ENCODE measurements at places on chromosomes 6 and 20.

GRCh38 chr6:136079701-136080565 lies 170.2 kb downstream of the MTFR2 start:
- DNase-seq = no peak

DNA sequence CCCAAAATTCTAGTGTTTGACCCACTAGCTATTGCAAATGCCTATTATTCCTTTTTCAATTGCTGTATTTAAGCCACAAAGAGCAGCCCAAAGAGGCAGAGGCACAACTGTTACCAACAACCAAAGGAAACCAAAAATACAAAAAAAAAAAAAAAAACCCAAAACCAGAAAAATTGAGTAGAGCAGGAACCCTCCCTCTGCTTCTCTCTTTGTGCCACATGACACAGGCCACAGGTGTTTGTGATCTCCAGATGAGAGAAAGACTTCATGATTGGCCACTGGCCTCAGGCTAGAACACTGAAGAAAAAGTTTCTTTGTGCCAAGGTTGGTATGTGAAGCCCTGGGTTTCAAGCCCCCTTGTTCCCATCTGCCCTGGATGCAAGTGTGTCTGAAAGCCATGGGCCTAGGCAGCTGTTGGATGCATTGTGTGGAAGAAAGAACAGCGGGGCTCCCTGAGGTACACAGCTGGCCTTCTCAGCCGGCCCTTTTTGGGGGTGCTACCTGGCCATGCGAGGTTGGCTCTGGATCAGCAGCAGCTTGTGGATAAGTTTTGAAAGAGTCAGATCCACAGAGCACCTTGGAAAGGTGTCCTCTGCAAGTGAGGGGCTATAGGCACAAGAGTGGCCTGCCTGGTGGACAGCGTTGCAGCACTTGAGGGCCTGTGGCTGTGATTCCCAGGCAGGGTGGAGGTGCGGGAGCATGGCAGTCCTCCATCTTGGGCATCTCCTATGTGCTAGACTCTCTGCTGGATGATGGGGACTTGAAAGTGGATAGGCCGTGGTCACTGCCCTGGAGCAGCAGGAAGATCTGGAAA lies 204.5 kb downstream of the ZDHHC14 start:
- DNase-seq = no peak

DNA sequence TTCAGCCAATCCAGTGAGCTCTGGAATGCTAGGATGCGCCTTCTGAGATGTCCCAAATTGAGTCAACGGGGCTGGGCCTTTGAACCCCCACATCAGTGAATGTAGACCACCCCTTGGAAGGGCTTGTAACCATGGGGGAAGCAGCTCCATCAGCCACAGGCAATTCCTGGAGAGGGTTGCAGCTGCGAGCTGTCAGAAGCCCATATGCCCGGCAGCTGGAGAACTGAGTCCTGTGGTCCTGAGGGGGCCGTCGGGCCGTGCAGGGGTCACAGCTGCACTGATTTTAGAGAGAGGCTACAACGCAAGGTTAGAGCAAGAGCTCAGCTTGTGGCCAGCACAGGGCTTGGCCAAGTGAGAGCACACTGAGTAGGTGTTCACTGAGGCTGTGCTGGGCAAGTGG lies 121.3 kb downstream of the TOX2 start:
- no peak for DNase-seq

GRCh38 chr6:106522562-106523250 lies 106.6 kb downstream of the RTN4IP1 start:
- no peak for DNase-seq

GRCh38 chr20:25280051-25280573 lies 32.2 kb downstream of the PYGB start:
- DNase-seq = no peak

DNA sequence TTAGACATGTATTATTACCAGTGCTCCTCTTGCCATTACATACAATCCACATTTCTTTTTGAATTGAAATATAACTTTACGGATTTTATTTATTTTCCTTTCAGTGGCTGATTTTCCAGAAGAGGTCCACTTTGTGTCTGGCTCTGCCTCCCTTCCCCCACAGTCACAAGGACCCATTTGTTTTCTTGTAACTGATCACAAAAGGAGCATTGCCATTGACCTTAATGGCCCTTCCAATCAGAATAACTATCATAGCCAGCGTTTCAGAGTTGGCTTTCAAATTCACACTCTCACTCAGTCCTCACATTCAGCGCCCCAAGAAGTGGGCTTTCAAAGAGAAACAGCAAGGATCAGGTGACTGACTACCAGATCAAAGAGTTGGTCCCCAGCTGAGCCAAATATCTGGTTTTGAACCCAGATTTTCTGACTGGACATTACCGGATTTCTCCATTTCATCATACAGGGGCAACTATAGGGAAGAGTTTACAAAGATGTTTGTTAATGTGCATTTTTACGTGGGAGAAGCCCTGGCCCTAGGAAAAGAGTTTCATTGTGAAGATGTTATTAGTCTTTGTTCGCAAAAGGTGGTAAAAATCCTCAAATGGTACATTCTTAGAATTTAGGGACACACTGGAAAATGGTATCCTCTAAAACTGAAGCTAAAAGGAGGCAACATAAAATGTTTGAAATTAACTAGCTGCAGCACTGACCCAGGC lies 2.0 kb upstream of the SLC22A23 start:
- no peak for DNase-seq

- DNase-seq = no peak
These were observed 51.0 kb upstream of the ADGRF1 start for GRCh38 chr6:47093169-47093568.

GRCh38 chr20:33894798-33895197 lies 83.7 kb downstream of the CHMP4B start:
- no peak for DNase-seq

- no peak for DNase-seq
These were observed 56.9 kb downstream of the IRF4 start for GRCh38 chr6:448296-449056.

GRCh38 chr20:24668791-24669190 lies 199.4 kb downstream of the SYNDIG1 start:
- DNase-seq = no peak

DNA sequence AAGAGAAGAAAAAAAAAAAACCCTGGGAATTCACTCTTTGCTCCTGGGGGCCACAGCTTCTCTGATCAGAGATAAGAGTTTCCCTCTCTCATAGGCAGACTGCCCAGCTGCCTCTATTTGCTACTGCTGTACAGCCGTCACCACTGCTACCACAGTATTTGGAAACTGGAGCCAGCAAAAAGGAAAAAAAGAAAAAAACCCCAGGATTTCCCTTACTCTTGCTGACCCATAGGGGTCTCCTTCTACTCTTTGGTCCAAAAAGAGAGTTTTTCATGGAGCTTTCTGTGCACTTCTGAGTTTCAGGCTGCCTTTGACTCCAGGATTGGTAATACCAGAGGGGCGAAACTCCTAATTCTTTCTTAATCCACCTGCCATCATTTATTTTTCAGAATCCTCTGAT lies 89.7 kb downstream of the MDGA1 start:
- DNase-seq = no peak

- no peak for DNase-seq
These were observed 170.9 kb downstream of the GJA10 start for GRCh38 chr6:90065173-90065572.

GRCh38 chr6:99030915-99031314 lies 83.2 kb upstream of the FBXL4 start:
- no peak for DNase-seq

- DNase-seq = no peak
These were observed 194.3 kb upstream of the MARCKS start for GRCh38 chr6:113662688-113663333.

DNA sequence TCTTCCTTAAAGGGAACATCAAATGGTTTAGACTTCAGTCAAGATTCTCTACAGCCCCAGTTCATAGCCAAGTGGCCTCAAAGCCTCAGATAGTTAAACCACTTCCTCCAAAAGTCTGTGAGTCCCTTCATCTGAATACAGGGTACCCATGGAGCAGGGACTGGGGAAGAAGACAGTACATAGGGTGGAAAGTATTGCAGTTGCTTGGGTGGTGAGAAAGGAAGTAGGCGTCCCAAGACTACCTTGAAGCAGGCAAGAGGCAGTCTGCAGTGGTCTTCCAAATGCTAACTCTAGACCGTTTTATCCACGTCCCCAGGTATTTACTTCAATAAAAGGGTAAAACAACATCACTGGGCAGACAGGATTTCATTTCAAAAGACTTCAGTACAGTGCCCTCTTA lies 2.0 kb downstream of the FYN start:
- no peak for DNase-seq

DNA sequence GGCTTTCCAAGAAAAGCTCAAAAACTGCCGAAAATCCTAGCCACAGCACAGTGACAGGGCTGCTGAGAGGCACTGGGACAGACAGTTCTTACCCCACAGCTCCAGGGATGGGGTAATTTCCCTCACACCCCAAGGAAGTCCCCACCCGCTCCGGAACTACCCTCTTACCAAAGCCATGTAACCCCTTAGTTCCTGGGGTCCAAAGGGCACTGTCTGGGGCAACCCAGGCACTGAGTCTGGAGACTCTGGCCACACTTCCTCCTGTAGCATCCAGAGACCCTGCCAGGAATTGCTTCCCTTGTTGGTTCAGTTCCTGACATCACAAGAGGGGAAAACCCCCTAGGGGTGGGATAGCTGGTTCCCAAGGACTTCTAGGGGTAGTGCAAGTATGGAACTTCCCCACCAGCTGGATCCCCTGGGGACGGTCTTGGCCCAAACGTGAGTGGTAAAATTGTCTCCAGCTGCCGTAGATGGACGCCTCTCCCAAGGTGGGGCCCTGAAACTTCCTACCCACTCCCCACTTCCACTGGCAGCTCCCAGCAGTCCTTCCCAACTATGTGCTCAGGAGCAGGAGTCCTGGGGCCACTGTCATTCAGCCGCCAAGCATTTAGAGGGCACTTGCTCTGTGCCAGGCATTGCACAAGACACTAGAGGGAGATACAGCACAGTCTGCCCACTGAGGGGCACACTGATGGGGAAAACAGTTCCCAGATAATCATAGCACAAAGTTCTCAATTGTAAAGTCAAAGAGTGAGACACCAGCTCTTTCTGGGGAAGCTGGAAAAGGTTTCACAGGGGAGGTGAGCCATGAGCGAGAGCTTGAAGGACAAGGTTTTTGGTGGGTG lies 17.2 kb upstream of the HCK start:
- no peak for DNase-seq

DNA sequence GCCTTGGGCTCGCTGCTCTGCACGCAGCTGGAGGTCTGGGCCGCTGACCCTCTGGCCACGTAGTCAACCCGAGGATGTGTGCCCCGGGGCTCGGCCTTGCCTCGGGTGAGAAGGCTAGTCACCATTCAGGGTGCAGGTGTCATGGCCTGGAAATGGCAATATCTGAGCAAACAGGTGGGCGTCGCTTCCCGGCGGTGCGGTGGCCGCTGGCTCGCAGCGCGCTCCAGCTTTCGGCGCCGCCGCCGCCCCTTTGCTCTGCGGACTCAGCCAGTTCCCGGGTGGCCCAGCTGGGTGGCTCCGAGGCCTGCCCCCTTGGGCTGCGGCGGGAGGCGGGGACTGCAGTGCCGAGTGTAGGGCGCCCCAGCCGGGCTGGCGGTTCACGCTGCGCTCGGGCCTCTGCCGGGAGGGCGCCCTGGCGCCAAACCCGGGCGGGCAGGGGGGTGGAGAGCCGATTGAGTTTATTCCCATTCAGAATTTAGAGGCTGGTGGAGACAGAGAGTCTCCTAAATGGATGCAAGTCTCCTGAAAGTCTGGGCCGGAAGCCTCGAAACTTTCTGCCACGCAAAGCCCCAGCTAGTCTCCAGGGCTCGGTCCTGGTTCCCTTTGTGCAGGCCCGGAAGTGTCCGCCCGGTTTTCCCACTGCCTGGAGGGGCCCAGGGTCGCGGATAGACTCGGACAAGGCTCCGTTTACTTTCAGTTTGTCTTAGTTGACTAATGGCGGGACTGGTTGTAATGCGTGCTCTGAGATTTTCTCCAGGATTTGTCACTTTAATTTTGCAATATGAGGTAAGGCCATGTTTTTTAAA lies 11.3 kb upstream of the TFAP2A start:
- DNase-seq = no peak

GRCh38 chr6:21190701-21191100 lies 402.9 kb upstream of the SOX4 start:
- no peak for DNase-seq

DNA sequence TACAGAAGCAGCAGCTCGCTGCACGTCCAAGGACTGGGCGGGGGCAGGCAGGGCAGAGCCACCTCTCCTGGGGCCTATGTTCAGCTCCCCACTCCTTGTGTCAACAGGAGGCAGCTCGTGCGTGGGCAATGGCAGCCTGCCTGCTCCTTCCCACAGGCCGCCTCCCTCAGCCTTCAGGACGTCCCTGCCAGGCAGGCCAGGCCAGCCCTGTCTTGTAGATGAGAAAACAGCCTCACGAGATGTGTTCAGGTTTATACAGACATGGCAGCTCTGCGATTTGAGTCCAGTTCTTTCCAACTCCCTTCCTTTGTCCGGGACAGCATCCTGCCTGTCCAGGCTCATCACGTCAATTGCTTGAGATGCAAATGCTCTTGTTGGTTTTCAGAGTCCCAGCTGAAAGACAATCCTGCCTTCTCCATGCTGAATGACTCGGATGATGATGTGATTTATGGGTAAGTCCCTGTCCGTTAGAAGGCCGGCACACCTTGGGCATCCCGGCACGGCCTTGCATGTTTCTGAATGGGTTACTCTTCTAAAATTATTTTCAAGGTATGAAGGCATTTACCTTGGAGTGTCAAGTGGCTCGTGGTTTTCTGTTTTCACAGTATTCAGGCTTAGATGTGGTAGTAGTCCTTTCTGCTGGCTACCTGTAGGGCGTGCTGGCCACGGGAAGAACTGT lies 13.5 kb downstream of the DYNLT1 start:
- no peak for DNase-seq

DNA sequence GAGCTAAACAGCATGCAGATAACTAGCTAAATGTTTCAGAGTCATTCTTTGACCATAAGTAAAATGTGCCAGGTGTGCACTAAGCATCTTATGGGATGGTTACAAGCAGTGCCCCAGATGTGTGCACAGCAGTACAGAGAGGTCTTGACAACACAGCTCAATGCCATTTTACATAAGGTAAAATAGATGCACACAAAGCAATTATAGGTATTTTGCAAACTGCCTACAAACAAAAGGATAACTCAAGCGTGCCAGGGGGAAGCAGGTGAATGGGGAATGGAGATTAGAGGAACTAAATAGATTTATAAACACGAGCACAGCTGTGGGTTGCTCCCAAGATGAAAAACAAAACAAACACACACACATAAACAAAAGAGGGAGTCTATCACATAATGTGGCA lies 64.8 kb downstream of the SLC2A10 start:
- DNase-seq = no peak

DNA sequence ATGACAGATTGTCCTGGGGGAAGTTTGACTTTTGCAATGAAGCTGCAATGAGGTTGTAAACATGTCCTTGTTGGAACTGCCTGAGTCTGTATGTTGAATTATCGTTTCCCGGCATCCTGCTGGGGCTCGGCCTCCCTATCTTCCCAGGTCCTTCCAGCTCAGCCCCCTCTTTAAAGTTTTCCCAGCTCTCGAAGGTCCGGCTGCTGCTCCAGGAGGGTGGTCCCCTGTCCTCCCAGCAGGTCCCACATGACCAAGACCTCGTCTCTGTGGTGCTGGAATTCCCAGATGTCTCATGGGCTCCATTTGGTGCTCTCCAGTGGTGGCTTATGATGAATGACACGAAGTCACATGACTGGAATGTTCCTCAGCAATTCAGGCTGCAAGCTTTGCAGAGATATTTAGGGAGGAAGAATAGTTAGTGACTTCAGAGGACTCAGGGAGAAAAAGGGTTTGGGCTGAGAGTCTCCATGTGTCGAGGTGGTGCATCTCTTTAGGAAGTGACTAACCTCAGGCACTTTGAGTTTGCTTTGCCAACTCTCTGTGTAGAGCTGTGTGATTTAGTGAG lies 21.4 kb downstream of the SMOC2 start:
- DNase-seq = no peak

Data from right renal cortex interstitium (tissue), 3 donors.